Mesenchymal stem cell (in vitro differentiated cells and primary cell): ENCODE measurements at places on chromosomes 7 and 10.

DNA sequence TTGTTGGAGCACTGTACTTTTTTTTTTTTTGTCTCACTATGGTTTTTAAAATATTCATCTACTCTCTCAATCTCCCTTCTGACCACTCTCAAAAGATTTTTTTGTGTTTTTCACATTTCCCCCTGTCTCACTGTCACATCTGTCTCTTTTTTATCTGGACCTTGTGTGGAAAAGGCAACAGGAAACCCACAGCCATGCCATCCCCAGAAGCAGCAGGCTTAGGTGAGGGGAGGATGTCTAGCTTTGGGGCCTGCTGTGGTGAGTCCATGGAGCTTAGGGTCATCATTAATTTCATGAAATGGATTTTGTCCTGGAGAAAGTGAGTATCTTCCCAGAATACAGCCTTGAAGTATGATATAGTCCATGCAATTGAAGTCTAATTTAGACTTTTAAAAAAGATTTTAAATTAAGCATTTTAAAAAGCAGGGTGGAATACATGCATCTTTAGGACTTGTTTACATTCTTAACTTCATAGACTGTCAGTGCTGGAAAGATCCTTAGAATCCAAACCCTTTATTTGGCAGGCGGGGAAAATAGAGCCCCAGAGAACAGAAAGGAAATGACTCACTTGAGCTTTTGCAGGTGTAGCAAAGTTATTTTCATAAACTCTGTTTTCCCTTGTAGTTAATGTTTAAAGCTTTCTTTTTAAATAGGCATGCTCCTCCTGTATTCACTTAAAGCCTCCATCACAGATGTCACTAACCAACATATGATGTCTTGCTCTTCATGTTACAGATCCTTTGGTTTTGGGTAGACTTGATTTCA is 25.1 kb downstream of the MINDY4 start:
- no peaks in the 10 kb centered on the region for H3K27me3 ChIP-seq
- H3K4me3 ChIP-seq, result peak overlapping the region; percentile 27
- H3K4me1 ChIP-seq, result peaks cover 57% of the 10 kb centered on the region
- H3K27ac ChIP-seq, result peak overlapping the region; percentile 99

- H3K4me3 ChIP-seq, result no peak overlapping the region
- no peak overlapping the region for H3K27ac ChIP-seq
These were observed 231.3 kb upstream of the PTN start for GRCh38 chr7:137574812-137575211.

- peaks cover 4% of the 10 kb centered on the region for H3K27me3 ChIP-seq
- no peaks in the 10 kb centered on the region for H3K4me1 ChIP-seq
- no peaks in the 10 kb centered on the region for H3K36me3 ChIP-seq
- DNase-seq, result no peak
These were observed 2.5 kb upstream of the ITIH2 start for GRCh38 chr10:7700577-7701125.

DNA sequence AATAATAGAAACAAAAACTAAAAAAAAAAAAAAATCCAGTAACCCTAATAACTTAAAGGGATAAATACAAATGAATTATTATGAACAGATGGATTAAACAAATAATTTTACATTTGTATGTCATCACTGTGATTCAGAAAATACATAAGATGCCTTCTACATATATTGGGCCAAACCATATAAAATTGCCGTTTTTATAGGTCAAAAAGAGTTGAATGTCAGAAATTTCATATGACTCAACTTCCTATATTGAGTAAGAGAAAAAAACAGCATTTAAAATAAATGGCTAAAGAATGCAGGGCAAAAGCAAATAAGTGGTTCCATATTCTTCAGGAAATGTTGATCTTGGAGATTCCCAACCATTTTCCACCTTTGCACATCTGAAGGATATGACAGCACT is 9.4 kb downstream of the SLC35B4 start:
- no peak overlapping the region for H3K4me3 ChIP-seq
- DNase-seq, result no peak
- no peak overlapping the region for H3K27ac ChIP-seq
- H3K36me3 ChIP-seq, result peaks cover 32% of the 10 kb centered on the region

DNA sequence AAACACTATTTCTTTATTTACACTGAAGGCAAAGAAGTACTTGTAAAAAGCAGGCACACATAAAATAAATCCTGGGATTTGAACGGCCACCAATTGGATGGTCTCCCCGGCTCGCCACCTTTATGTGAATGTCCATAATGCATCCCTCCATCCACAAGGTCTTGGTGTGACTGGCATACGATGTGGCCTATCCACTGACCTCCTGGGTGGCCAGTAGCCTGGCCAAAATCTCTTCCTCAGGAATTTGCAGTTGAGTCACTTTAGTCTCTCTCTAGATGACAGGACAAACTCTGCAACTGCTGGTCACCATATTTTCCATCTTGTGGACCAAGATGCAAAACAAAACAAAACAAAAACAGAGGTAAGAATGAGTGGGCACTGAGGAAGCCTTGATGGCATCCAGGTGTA is 39.1 kb downstream of the CDK1 start:
- no peaks in the 10 kb centered on the region for H3K27me3 ChIP-seq
- no peaks in the 10 kb centered on the region for H3K36me3 ChIP-seq
- peaks cover 3% of the 10 kb centered on the region for H3K4me1 ChIP-seq
- no peak overlapping the region for H3K4me3 ChIP-seq
- no peak overlapping the region for H3K27ac ChIP-seq
